ENCODE measurements at places on chromosomes 6 and 20.

DNA sequence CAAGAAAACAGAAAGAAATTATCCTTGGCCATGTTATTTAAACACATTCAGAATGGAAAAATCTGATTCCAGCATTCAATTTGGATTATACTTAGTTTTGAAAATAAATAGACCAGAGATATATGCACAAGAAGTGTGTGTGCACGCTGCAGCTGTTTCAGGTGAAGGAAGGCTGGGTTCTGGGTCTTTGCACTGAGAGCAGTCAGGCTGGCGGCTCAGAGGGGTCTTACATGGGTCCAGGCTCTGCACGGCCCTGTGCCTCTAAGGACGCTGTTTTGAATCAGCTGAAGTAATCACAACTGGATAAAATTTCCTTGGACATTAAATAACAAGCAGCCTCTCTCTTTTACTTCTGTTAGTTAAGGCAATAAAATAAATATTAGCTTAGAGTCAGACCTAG is 31.8 kb downstream of the GCLC start:
- no peak for DNase-seq

GRCh38 chr6:132147530-132148011 is 196.4 kb upstream of the CCN2 start:
- no peak for DNase-seq

GRCh38 chr6:135522965-135523692 is 25.6 kb upstream of the AHI1 start:
- DNase-seq, result no peak

DNA sequence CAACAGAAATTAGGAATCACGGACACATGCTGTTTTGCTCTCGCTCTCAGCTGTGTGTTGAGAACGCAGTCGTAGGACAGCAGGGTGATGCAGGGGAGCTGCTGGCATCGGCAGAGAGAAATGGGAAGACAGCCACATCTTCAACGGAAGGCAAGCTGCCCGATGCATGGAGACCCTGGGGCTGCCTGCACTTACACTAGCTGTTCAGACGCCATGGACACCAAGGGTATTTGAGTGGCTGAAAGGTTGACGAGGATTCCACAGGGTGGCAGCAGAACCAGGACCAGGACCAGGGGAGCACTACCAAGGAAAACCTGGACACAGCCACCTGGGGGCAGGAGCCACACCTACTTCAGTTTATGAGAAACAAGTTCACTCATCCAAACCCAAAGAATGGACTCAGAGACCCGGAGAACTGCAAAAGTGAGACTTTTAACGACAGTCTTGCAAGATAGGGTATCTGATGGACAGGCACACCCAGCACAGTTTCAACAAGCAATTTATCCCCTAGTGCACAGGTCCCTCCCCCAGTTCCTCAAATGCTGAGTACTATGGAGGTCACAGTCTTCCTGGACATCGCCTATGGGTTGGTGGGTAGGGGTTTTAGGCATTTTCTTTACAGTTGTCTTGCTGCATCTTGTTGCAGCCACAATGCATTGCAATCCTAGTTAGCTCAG is 56.3 kb upstream of the ENTPD6 start:
- DNase-seq, result no peak

DNA sequence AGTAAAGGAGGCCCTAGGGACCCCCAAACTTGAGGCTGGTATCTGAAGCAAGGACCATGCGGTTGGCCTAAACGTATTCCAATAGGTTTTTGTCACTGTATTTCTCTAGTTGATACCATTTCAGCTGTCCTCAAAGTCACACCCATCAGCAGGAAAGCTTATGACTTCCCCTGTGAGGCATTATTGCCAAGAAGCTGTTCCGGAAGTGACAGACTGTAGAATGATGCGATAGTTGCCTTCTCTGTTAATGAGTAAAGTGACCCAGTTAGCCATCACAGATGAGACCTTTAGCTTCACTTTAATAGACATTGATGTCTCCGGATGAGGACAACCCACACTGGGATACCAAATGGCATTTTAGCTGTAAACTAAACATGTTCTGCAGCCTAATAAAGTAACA is 147.9 kb downstream of the RNGTT start:
- no peak for DNase-seq

GRCh38 chr6:96749891-96750290 is 87.4 kb downstream of the GPR63 start:
- no peak for DNase-seq

DNA sequence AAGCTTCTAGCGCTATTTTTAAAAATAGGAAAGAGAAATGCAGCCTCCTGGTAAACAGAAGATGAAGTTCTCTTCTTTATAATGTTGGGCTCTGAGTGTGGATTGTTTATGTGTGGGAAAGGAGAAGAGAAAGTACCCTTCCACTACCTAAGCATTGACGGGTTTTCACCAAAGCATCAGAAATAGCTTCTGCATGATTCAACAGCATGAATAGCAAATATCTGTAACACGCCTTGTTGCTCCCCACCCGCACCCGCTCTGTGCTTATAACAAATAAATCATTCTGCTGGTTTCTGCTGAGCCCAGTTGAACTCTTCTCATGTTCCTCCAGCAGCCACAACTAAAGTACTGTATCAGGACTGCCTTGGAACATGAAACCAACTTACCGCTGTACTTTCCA is 20.7 kb downstream of the TXLNB start:
- no peak for DNase-seq

Measured in hematopoietic multipotent progenitor cell treated with erythropoietin and hydrocortisone succinate and interleukin-3 and kit ligand, for 17 days (in vitro differentiated cells).